Activated T-helper 1 cell treated with anti-CD3 and anti-CD28 coated beads, Interleukin-2, amount 50 U/mL, for 16 hours (primary cell): ENCODE measurements at places on chromosomes 7 and 10.

DNA sequence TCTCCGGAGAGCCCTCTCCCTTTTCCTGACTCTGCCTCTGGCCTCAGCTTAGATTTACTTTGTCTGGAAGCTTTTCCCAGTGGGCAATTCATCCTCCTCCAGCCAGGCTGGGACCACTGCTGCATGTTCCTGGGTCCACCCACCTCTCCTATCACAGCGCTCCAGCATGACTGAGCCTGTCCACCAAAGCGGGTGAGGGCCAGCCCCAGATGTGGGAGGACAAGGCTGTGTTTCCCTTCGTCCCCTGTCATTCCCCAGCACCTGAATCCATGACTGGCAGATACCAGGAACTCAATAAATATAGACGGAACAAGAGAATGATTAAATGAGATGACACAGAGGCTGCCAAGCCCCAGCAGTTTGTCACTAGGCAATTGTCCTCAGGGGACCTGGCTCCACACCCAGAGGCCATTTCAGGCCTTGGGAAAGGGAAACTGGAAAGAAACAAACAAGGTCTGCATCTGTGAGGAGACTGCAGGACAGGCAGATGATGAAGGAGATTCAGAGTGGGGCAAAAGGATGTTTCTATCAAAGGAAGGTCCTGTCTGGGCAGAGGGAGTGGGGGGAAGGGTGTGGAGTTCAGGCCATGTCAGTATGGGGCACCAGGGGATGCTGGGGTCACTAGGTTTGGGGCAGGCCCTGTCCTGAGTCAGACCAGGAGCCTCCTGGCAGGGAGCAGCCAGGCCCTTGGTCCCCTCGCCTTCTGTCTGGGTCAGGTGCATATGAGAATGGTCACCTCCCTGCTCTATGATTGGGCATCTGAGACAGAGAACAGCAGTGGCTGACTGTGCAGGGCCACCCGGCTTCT is 576.4 kb downstream of the GRID1 start:
- no peak for DNase-seq

DNA sequence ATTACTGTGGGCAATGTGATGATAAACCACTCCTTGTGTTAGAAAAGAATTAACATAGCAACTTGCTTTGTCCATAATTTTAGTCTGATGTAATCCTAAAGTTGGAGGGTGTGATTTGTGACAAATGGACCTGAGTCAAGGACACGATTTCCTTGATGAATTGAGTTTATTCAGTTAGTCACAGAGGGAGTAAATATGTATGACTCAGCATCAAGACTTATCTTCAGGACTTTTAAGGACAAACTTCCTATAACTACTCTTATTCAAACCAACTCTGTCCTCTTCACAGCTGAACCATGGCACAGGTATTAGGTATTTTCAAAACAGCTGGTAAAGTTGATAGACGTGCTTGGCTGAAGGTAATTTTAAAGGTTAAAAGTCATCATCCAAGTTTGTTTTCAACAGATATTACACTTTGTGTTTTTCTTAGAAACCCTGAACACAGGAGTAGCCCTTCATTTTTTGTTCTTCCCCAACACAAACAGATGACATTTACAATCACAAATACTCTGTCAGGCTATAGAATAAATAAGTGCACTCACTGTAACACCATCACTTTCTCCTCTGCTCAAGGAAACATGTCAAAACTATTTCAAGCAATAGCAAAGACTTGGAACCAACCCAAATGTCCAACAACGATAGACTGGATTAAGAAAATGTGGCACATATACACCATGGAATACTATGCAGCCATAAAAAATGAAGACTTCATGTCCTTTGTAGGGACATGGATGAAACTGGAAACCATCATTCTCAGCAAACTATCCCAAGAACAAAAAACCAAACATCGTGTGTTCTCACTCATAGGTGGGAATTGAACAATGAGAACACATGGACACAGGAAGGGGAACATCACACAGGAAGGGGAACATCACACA is 54.5 kb downstream of the COA1 start:
- no peak for DNase-seq

DNA sequence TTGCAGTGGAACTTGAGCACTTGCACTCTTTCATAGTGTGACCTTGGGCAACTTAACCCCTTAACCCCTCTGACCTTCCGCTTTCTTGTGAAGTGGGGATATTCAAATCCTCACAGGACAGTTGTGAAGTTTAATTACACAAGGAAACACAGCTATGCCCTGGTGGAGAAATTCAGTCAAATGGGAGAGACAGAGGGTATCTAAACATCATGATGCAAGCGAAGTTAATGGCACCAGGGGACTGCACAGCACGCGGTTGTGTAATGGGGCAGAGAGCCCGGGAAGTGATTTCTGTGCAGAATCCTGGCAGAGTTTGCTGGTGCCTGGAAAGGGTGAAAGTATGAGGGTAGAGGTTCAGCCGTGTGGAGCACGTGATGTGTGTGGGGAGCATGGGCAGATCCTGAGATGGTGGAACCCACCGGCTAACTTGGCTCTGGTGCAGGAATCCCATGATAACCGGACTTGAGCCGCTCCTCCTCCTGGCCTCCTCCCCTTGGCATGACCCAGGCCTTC is 51.7 kb downstream of the SNX10 start:
- no peak for DNase-seq

GRCh38 chr7:90625562-90625961 is 29.4 kb downstream of the CDK14 start:
- no peak for DNase-seq
